ENCODE measurements at places on chromosomes 11 and 22.

DNA sequence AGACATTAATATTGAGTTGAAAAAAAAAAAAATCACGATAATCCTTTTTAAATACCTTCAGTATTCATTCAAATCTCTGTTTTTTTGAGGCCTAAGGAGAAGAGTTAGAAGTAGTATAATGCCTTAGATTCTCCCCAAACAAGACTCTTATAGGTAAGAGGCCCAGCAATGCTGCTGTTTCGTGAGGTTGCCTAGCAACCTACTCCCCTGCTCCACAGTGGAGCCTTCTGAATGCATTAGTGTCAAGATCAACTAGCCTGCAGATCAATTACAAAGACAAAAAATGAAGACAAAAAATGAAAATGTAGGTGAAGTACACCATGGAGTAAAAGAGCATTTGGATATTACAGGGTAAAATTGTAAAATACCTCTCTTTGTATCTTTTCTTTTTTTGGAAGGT is 229.8 kb upstream of the LUZP2 start:
- no peak for DNase-seq

DNA sequence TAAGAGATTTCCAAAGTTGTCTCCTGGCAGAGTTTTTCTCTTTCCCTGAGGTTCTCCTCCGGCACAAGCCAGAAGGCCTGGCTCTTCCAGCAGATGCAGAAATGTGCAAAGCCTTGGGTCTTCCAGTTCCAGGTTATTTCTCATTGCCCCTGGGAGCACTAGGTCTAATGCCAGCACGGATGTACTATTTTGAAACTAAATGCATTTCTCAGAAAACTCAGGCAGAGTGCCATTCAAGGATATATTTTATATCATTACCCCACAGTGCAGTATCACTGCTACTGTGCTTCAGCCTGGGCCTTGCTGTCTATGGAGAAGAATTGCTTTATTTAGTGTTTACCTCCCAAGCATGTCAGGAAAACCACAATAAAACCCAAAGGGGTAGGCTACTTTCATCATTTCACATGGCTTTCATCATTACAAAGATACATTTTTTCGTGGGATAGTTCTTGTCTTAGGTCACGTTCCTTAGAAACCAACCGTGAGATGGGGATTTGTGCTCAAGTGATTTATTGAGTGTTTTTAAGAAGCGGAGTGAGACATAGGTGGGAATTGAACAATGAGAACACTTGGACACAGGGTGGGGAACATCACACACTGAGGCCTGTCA is 22.4 kb upstream of the FZD4 start:
- DNase-seq: no peak

DNA sequence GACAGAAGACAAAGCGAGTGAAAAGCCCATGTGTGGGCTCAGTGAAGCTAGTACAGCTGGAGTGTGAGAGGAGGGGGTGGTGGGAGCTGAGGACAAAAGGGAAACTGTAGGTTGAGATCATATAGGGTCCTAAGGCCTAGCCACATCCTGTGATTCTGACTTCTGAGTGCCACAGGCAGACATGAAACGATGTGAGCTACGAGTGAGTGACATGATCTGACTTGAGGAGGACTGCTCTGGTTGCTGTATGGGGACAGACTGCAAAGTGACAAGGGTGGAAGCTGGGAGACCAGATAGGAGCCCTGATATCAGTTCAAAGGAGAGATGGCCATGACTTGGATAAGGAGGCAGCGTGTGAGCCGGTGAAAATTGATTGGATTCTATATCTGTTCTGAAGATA is 85.4 kb downstream of the MICAL2 start:
- peak; percentile 60 for DNase-seq

- peak; percentile 43 for DNase-seq
These were observed 357.3 kb downstream of the CTTN start for GRCh38 chr11:70755410-70756158.

- DNase-seq: no peak
These were observed 185.3 kb downstream of the FAT3 start for GRCh38 chr11:92409956-92410355.

DNA sequence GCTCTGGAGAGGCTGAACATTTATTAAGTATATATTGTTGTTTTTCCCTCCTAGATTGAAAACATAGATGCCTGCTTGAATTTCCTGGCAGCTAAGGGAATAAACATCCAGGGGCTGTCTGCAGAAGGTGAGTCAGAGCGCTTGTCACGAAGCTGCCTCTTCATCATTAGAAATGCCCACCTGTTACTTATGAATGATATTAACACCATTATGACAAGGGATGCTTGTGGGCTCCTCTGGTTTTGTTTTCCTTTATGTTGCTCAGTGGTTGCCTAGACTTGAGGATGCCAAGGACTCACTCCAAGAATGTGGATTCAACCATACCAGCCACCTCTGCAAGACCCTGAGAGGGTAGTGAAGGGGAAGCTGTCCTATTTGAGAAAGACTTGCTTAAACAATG is 156.2 kb downstream of the NAV2 start:
- DNase-seq: no peak
